Fibroblast of the aortic adventitia (primary cell): ENCODE measurements at places on chromosomes 12 and 14. TPM values are rescaled to one million over a fixed set of nuclear protein-coding genes. Genes with fewer than 3 reads are reported as not detected.
A peak's percentile ranks its signal among the peaks of the same experiment; 100 is the strongest.

OR11H6 gene
- not detected in 2 replicates for total RNA-seq

GRCh38 chr14:22180045-22180444 is 409.0 kb downstream of the DAD1 start:
- no peak for DNase-seq

- no peak for DNase-seq
Observed at GRCh38 chr12:40565029-40565633, 127.1 kb upstream of the CNTN1 start.

DNA sequence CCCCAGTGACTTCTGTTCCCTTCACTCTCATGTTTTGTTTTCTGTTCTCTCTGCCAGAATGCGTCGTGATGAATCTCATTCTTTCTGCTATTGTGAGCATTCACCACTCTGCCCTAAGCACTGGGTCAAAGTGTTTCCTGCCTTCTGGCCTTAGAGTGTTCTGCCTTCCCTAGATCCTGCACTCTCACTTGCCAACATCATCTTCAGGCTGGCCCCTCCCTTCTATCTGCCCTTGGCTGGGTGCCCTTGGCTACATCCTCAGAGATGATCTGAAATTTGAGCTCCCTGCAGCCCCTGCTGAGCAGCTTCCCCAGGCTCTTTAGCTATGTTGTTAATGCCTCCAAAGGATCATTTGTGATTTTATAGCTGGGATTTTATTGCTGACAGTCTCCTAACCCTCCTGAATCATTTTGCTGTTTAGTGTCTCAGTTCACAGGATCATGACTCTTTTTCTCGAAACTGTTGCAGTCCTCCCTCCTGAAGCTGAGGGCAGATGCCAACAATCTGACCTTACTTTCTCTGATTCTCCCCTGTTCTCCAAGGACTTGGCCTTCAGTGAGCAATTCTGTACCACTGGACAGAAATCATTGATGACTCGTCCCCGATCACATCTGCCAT is 4.5 kb downstream of the DHRS2 start:
- peak; percentile 35 for DNase-seq

DNA sequence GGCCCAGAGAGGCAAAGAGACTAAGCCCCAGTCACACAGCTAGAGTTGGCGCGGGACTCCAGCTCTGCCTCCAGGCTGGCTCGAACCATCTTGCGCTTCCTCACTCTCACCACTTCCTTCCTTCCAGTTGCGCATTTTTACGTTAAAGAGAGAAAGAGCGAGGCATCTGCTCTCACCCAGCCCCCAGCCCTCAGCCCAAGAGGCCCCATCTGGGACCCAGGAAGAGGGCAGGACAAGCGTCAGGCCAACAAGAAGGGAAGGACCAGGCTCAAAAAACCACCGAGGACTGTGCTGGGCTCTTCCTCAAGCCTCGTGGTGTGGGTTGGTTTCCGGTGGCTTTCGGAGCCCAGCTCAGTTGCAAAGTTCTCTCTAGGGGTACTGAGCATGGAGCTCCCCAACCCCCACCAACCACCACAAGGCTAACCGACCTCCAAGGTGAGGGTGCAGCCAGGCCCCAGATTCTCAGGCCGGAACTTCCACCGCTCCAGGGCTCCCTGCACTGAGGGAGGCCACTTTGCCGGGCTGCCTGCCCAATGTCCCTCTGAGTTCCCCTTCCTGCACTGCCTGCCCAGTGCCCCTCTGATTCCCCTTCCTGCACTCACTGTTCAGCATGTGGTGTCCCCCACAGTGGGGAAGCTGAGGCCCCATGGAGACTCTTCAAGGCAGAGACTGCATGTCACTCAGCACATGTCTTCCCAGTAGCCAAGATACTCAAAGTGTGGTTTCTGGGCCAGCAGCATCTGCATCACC is 35.9 kb downstream of the TESC start:
- DNase-seq: no peak

PRB2 gene
- not detected in 2 replicates for total RNA-seq

- no peak for DNase-seq
Observed at GRCh38 chr12:49160399-49160798, 28.5 kb downstream of the TUBA1A start.

SOAT2 gene
- total RNA-seq: 0.09 TPM in 1 of 2 replicates, not detected in the other

DNA sequence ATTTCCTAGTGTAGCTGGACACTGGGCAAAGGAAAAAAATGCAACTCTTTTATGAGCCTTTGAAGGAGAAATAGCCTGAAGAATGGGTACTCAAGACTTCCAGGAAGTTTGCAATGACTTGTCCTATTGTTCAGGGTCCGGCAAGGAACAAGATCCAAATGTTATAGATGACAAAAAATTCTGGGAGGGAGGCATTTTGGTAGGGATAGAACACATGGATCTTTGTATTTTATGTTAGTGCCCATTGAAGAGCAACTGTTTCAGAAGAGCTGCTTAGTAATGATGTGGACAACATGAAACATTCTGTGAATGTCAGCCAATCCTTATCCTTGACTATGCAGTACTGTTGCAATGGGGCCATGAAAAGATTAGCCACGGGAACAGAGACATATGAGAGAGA is 138.0 kb downstream of the MGAT4C start:
- DNase-seq: no peak

- no peak for DNase-seq
Observed at GRCh38 chr14:100904307-100905087, 975 bp upstream of the RTL1 start.

PABPN1 gene
- total RNA-seq: 44.8 and 53.4 TPM in 2 replicates

DNAL1 gene
- total RNA-seq: 12.7 and 27.8 TPM in 2 replicates

CEP83 gene
- 15.8 and 35.3 TPM in 2 replicates for total RNA-seq

ARF6 gene
- total RNA-seq: 101 and 130 TPM in 2 replicates

AQP5 gene
- 0.72 and 2.4 TPM in 2 replicates for total RNA-seq
